ENCODE measurements at places on chromosomes 7 and 10.

DNA sequence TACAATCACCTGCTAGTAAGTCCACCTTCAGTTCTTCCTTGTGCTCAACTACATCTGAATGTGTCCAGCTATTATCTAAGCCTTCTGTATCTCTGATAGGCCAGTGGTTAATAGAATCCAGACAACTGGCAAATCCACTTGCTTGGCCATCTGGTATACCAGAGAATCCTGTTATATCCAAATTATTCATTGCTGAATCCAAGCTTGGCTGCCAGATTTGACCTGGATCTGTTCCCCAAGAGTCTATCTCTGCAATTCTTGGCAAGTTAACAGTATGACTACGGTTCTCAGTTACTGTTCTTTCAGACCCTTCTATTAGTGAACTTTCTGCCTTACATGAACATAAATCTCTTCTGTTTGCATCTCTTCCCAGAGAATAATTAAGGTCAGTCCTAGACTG lies 154.6 kb upstream of the TARP start:
- no peak for DNase-seq

GRCh38 chr7:96075510-96076349 lies 246.2 kb downstream of the SLC25A13 start:
- peak; percentile 77 for DNase-seq

DNA sequence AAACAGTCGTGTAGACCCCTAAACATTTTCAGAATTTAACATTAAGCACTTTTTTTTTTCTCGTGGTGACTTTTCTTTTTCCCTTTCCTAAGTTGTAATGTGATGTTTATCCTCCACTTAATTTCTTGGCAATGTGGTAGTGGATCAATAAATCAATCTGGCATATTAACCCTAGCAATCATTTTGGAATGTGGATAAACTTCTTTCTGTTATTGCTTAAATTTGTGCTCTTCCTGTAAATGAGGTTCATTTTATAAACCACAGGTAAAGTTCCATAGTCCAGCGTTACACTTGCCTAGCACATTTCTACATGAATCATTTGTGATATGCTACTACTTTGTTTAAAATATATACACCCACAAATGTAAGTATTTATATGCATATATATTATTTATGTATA lies 247.4 kb upstream of the ETV1 start:
- no peak for DNase-seq

GRCh38 chr10:96513698-96514561 lies at the start of gene TLL2:
TLL2 (minus strand) TSS chr10:96513926; CDS start chr10:96513685, 241 bp downstream.
- peak; percentile 95 for DNase-seq

DNA sequence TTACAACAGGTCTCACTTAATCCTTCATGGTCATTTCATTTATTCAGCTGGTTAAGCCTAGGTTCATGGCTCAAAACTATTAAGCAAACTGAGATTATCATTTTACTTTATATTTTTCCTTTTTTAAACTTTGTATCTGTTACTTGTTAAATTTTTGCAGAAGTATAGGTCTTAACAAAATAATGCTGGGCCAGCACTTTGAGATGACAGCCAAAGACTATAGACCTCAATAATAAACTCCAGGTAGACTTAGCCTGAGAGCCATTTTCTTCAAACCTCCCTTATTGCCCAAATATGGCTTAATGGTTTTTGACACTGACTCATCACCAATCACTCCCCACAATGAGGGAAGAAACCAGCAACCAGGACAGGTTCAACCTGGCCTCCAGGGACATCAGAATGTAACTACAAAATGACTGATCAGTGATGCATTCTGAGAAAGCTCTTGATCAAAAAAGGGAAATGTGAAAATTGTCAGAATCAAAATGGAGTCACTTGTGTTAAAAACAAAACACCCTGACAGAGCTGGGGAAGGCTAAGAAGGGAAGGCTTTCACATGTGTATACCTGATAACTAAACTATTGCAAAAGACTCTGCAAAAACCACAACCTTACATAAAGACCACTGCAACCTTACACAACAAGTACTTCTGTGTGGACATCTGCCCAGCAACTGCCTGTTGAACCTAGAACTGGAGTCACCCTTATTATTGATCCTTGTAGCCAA lies 2.1 kb upstream of the CCDC126 start:
- DNase-seq = no peak

DNA sequence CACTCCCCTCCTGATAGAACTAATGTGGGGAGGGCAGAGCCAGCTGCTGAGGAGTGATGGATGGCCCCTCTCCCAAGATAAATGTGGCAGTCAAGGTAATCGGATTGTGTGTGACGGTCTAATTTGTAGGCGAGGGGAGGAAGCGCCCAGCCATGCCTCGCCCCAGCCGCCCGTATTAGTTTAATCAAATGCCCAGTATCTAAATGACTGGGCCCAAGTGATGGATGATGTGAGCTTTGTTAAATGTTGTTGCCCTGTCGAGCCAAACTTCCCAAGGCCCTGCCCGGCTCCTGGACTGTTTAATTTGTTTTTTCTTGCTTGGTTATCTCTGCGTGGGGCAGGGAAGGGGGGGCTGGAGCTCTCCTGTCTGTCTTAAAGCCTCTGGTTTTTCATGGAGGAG lies 88.4 kb upstream of the PPIF start:
- no peak for DNase-seq

DNA sequence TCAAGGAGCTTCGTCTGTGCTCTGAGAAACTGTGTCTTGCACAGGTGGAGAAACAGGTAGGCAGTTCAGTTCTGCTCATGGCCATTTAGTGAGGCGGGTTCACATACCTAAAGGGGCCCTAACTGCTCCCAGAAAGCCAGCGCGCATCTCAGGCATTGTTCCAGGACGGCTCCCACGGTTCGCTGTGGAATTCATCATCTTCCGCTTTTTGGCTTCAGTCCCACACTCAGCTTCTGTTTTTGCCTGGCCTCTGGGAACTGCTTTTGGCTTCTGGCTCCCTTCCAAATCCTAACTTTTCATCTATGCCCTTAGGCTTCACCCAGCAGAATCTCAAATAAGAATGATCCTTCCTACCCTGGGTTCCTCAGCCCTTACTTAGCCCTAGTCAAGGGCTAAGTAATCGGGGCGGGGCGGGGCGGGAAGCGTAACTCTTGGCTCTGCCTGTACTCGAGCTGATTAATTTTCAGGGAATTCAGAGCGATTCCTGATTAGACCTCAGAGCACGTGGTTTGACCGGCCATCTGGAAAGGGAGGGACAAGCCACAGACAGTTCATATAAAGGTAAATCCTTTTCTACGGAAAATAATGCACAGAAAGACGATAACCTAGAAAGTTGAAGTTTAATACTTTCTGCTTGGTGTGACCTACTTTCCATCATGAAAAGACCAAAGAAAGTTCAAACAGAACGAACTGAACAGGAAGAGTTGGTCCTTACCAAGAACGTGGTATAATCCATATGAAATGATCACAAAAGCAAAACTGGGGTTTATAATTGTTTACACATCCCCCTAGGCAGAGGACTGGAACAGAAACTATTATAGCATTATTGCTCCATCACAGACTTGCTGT lies 105.7 kb downstream of the ST8SIA6 start:
- DNase-seq = peak; percentile 6

- no peak for DNase-seq
Measured at GRCh38 chr10:32234471-32234870, 112.5 kb downstream of the EPC1 start.

DNA sequence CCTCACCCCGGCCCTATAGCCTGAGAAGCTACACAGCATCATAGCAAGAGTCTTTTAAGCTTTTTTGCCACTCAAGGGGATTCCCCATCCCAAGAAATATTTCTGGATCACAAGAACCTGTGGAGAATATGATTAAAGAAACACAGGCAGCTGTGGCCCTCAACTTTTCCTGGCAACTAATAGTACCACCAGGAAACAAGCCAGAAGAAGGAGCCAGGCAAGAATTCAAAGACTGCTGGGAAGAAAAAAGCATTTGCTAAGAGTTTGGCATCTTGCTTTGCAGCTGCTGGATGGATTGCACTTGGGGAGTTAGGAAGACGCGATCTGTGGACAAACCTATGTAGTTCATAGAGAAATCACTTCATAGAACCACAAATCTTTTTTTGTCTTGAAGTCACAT lies 437.8 kb downstream of the PLXDC2 start:
- DNase-seq = no peak

GRCh38 chr10:60479305-60480020 lies 89.8 kb upstream of the ANK3 start:
- no peak for DNase-seq

- peak; percentile 61 for DNase-seq
Measured at GRCh38 chr7:25854059-25854458, 297.9 kb upstream of the NFE2L3 start.

DNA sequence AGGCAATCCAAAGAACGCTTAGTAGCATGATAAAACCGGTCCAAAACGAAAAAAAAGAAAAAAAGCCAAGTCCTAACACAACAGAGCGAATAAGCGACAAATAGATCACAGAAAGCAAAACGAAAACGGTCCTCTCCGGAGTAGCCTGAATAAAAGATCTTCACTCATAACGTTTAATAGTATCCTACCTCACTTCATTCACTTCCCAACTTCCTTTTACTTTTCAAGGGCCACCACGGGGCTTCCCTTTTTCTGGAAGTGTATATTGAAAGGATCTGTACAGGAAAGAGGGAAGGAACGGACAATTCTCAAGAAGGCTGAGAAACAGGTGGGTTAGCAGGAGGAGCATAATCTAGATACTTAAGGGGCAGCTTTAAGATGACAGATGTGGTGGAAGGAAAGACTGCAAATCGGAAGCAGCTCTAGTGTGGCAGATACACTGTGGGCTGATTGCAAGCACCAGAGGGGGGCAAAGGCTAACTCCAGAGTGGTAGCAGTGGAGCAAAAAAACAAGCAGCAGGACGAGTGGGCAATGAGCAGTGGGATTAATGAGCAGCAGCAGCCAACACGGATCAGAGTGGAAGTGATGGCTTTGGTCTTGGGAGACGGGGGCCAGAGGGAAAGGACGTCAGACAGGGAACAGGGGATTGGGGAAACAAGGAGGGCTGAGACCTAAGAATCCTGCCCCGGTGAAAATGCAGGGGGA lies 866 bp downstream of the CNOT4 start:
- DNase-seq = peak; percentile 73

- DNase-seq = no peak
Measured at GRCh38 chr7:77217474-77218185, 18.0 kb upstream of the FGL2 start.

DNA sequence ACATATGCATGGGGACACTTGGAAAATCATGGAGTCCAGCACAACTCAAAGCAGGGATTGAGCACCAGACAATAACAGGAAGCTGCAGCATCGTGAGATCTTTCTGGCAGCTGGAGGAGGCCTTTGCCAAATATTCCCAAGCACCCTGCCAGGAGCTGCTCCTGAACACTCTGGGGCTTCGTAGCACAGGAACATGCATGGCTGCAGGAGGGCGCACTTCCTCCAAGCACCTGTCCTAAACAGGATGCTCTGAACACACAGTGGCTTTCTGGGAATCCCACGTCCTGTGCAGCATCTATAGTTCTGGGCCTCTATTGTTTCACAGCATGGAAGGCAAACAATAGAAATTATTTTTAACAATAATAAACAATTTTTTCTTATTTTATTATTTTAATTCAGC lies 4.1 kb downstream of the ABLIM1 start:
- no peak for DNase-seq

GRCh38 chr7:129055294-129055816 lies 444 bp upstream of the TNPO3 start:
- no peak for DNase-seq

GRCh38 chr7:87797798-87798403 lies 78.3 kb downstream of the SLC25A40 start:
- peak; percentile 20 for DNase-seq

GRCh38 chr7:135562720-135563119 lies 5.0 kb downstream of the NUP205 start:
- DNase-seq = no peak

DNA sequence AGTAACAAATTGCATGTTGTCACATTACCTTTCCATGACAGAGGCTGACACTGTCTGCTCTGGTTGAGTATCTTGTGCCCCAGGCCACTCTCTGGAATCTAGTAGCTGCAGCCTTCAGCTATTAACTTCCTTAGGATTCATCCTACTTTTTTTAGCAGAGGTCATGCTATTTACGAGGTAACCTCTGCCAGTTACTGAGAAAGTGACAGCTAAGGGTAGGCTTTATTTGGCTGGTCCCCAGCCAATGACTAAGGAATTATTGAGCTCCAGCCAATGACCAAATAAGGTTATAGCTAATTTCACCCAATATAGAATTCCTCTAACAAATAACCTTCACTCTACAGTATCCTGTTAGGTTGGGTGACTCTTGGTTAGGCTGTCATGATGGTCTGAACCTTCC lies 1361.7 kb downstream of the XPNPEP1 start:
- DNase-seq = no peak

DNA sequence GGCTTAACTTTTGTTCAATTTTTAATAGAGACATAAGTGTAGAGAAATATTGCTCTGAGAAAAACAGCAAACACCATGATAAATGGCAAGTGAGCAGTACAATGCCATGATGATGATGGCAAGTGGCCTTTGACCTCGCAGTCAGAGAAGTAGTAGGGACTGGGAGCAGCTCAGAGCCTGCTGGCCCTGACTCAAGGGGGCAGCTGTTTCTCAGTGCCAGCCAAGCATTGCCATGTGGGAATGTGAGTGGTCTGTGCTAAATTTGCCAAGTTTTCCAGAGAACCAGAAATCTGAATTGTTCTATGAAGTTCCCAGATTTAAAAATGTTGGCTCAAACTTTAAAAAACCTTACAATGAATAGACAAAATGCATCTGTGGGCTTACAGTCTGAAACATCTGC lies 187.9 kb downstream of the BICC1 start:
- no peak for DNase-seq

- no peak for DNase-seq
Measured at GRCh38 chr10:11576092-11576809, 35.2 kb downstream of the USP6NL start.

DNA sequence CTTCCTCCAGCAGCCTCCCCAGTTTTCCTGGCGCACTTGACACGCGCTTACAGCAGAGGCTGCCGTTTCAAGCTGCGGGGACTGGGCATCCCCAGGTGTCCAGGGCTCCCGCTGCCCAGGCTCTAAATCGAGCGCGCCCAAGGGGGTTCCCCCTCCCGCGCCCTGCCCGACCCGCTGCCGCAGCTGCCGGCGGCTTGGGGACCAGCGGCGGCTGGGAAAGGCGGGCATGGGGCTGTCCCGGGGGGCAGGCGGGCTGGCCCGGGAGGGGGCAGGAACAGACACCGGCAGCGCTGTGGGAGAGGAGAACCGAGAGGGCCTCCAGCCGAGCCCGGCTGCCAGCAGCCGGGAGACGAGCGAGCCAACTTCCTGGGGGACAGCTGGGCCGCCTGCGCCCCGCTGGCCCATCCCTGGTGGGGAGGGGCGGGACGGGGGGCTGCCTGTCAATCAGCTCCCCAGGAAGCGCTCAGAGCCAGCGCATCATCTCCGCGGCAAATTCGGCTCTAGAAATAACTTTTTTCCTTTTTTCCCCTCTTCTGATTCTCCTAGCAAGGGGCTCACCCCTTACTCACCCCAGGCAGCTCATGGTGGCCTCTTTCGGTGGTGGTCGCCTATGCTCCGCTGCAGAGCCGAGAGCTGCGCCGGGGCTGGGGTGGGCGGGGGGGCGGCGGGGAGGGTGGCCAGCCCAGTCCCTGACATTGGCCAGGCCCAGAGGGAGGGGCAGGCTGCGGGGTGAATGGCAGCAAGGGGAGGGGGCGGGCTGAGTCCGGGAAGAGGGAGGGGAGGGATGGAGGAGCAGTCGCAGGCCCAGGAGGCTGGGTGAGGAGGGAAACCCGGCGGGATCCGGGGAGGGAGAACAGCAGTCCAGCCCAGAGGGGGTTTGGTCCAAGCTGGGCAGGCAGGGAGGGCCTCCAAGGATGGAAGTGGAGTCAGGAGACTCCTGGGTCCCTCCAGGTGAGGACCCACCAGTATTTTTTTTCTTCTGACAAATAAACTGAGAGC lies 14.7 kb downstream of the GRID2IP start:
- peak; percentile 69 for DNase-seq

Measured in retina (tissue), 1 donor.